Kidney glomerular epithelial cell (primary cell): ENCODE measurements at places on chromosomes 2 and 18.

DNA sequence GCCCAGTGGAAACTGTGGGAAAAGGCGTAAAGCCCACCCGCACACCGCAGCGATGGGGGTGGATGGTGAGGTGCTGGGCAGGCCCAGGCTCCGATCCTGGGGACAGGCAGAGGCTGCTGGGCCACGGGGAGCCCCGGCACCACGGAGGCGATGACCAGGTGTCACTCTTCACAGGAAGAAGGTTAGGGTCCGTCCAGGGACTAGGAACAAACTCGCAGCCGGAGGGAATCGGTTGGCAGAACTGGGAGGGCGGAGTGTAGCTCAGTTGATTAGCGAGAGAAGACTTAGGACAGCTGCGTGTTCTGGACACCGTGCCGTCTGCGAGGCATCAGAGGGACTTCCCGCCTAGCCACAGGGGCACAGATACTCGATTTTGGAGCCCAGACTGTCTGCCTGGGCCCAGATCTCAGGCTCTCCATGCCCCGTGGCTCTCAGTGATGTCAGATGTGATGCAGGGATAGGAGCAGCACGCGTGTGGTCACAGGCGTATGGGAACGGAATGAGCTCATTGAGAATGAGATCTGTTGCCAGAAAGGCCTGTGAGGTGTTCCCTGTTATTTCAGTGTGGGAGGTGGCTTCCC, 16.1 kb upstream of the ALLC start:
- no peak for DNase-seq

DNA sequence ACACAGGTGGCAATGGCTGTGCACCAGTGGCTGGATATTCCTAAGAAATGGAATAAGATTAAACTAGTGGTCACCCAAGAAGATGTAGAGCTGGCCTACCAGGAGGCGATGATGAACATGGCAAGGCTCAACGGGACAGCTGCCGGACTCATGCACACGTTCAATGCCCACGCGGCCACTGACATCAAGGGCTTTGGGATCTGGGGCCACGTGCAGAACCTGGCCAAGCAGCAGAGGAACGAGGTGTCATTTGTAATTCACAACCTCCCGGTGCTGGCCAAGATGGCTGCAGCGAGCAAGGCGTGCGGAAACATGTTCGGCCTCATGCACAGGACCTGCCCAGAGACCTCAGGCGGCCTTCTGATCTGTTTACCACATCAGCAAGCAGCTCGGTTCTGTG, 190.8 kb downstream of the FTCDNL1 start:
- no peak for DNase-seq

DNA sequence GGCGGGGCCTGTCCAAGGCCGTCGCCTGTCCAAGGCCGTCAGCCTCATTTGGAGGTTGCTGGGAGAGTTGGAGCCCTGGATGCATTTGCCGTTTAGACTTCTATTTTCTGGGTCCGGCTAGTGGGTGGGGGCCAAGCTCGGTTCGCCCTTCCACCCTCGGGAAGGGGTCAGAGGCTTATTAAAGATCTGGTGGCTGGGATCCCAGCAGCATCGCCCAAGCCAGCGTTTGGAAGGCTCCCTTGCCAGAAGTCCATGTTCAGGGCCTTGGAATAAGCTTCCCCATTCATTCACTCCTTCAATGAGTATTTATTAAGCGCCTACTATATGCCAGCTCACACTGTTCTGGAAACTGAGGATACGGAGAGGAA, 516 bp upstream of the DOCK10 start:
- DNase-seq: no peak

GRCh38 chr2:176085861-176086771, 2.4 kb upstream of the EVX2 start:
- no peak for DNase-seq

DNA sequence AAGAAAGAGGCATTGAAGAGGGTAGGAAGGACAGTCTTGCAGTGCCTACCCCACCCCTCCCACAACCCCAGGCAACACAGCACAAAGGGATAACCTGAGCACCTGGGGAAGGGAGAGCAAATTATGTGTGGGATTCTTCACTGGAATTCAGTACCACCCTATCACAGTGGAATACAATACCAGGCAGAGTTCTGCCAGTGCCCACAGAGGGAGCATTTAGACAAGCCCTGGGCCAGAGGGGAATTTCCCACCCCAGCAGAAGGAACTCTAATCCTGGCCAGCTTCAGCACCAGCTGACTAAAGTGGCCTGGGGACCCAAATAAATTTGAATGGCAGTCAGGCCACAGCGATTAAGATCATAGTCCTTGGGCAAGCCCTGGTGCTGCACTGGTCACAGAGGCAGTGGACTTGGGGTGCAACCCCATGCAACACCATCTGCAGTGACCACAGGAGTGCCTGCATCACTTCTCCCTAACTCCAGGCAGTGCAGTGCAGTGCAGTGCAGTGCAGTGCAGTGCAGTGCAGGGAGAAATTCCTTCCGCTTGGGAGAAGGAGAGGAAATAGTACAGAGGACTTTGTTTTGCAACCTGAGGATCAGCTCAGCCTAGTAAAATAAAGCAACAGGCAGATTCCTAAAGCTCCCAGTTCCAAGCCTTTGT, 147.8 kb upstream of the SRD5A2 start:
- no peak for DNase-seq
